ENCODE measurements at places on chromosomes 11 and 22. TPM values are rescaled to one million over a fixed set of nuclear protein-coding genes. Genes with fewer than 3 reads are reported as not detected.

- DNase-seq = no peak
These were observed 8.2 kb upstream of the SYT8 start for GRCh38 chr11:1826552-1827094.

DNA sequence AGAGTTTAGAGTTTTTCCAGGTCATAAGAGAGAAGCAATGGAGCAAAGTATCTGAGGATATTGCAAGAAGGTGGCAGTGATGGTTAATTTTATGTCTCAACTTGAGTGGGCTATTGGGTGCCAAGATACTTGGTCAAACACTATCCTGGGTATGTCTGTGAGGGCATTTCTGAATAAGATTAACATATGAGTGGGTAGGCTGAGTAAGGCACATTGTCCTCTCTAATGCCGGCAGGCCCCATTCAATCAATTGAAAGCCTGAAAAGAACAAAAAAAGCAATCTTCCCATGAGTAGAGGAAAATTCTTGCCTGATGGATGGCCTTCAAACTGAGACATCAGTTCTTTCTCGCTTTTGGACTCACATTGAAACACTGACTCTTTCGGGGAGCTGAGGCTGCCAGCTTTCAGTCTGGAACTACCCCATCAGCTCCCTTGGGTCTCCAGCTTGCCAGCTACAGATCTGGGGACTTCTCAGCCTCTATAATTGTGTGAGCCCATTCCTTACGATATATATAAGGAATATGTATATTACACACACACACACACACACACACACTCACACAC, 228.8 kb downstream of the BUD13 start:
- no peak for DNase-seq

DNA sequence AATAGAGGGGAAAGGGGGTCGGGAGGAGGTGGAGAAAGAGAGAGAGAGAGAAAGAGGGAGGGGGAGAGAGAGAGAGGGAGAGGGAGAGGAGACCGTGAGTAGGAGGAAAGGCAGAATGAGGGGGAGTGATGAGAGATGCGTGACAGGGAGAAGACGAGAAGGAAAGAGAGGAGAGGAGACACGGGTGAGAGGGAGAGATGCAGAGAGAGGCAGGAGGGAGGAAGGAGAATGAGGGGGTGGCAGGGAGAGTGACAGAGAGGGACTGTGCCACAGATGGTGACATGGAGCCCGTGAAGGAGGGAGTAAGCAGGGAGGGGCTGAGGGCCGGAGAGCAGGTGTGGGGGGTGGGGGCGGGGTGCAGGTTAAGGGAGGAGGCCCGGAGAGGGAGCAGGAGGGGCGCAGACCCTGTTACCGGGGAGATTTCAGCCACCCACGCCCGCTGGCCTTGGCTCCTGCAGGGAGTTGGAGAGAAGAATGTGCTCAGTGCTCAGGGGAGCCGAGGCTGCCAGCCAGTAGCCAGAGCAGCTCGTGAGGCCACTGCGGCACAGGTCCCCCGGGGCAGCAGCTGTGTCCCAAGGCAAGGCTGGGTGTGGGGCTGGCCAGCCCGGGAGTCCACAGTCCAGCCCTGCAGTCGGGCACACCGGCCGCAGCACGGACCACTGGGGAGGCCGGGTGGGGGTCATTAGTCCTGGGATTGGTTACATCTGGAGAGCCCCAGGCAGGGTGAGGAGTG, at the start of gene SSTR3:
TSS of gene SSTR3 (minus strand) at position 304 of the 733 bp plus-strand sequence. CDS start 4,674 bp downstream, outside the sequence.
- DNase-seq = no peak

GRCh38 chr11:119491753-119492510, 69.0 kb upstream of the THY1 start:
- DNase-seq = no peak

GRCh38 chr11:28858076-28858475, 749.9 kb downstream of the METTL15 start:
- DNase-seq = no peak

DNA sequence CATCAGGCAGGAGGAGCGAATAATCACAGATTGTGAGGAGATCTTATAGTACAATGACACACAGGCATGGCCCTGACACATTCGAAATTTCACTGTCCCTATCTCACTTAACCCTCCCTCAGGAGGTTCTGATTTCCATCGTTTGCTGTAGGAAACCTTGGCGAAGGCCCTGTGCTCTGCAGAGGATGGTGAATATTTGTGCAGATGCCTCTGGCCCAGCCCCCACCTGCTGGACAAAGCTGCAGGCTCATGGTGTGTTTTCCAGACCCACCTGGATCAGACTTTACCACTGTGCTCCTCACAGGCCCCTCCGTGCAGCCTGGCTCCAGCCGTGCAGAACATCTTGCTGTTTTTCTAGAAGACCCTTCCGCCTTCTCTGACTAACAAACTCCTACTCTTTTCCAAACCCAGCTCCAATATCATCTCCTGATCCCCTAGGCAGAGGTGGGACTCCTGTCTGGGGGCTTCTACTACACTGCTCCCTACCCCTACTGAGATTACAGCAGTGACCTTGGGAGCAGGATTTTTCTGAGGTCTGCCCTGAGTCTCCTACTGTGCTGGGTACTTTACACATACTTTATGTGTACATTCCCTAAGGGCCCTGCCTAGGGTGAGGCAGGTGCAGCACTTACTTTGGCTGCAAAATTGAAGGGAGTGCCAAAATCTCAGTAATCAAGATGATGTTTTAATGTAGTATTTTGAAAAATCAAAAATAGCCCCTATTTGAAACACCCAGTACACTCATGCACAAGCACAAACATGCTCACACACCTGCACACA, 412.7 kb downstream of the SOX6 start:
- DNase-seq = no peak

GRCh38 chr22:40261783-40262182, 84.1 kb downstream of the TNRC6B start:
- no peak for DNase-seq

DNA sequence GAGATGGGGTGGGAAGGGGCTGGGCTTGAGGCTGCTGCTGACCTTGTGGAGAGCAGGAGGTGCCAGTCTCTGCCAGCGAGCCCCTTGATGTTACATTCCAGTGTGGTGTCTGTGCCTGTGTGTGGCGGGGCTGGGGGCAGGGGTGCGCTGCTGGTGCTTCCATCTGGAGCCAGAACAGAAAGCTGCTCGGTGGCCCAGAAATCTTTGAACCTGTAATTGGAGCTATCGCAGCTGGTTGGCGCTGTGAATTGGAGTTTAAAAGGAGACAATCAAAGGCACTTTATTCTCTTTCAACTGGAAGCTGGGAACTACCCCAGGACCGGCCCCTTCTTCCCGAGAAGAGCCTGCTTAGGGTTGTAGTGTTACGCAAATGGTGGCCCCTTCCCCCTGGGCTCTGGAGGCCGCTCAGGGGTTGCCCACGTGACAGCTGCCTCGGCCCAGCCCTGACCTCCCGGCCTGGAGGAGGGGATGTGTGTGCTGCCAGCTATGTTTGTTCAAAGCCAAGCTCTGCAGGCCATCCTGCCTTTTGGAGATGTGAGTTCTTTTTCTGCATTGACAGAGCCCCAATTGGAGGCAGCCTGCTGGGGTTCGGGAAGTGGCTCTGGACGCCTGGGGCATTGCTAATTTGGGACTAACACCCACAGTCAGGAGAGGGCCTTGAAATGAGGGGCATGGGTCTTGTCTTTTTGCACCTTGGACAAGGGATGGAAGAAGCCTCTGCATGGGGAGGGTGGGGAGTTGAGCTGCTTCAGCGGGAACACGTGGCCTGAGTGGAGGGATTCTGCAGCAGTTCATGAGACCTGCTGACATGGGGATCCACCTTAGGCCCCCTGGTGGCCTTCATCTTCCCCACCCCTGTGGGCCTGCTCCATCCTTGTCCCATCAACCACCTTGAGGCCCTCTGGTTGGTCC, 14.0 kb upstream of the ARSA start:
- no peak for DNase-seq

GRCh38 chr11:87141322-87141721, 103.6 kb downstream of the TMEM135 start:
- DNase-seq = no peak

DNA sequence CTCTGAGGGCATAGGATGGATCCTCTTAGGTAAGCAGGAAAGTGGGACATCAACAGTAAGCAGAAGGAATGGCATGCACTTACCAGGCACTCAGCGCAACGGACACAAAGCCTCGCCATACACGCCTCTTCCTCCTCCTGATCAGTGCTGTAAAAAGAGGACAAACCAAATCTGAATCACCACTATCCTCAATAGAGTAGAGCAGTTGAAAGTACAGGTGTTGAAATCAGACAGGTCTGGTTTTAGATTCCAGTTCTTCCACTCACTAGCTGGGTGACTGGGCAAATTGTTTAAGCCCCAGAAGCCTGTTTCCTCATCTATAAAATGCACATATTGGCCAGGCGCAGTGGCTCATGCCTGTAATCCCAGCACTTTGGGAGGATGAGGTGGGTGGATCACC, 8.6 kb upstream of the JAML start:
- no peak for DNase-seq

GRCh38 chr11:58775066-58775708, 43.4 kb upstream of the GLYAT start:
- no peak for DNase-seq

DNA sequence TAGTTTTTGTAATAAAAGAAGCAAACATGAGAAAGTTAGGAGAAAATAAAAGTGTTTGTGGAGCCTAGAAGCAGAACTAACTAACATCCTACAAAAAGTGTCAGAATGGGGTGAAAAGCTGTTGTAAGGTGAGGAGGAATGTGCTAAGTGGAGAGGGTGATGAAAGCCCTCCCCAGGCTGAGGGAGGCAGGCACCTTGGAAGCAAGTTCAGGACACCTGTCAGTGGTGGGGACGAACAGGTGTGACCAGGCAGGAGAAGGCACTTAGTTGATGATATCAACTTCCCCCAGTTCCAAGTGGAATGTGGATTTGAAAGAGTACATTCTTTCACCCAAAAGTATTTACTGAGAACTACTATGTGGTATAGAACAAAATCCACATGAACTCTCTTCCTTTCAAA, 18.7 kb upstream of the BMAL1 start:
- no peak for DNase-seq

DNA sequence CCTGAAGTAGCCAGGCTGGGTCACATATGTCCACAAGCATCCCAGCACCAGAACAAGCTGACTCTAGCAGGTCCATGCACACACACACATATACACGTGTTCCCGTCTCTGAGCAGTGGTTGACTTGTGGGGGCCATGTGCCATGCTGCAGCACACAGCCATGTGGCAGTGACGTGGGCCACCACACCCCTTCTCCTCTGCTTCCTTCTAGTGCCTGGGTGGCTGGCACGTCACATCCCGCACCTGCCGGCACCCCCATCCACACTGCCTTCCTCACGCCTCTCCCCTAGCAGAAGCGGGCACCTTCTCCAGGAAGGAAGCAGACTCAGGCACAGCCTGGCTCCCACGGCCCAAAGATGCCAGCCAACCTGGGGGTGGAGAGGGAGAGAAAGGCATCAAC, 9.5 kb downstream of the SYT7 start:
- DNase-seq = no peak

GRCh38 chr22:27436591-27436990, 365.0 kb downstream of the MN1 start:
- no peak for DNase-seq

DNA sequence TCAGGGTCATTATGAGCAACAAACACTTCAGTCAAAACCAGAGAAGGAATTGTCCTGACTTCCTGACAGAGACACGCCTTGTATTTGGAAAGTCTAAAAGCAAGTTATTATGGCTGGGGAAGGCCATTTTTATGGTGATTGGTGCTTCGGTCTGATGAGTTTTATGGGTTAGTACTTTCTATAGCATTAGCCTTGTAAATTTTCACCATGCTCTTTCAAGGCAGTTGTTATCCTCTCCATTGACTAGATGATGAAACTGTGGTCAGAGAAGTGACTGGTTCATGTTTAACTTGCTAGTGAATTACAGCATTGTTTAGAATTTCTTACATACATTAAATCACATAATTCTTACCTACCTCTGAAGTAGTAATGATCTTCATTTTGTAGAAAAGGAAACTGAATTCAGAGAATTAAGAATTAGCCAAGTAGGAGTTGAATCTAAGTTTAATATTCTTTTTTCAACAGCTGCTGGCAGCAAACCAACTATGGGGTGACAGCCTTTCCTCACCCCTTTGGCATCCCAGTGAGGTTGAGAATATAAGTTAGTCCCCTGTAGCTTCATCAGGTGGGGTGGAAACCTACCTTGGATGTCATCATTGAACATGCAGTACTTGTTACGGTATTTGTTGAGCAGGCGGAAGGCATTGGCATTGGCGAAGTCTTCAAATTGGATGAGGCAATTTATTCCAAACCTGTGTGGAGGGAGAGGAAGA, 90.0 kb downstream of the CCDC81 start:
- DNase-seq = no peak

DNA sequence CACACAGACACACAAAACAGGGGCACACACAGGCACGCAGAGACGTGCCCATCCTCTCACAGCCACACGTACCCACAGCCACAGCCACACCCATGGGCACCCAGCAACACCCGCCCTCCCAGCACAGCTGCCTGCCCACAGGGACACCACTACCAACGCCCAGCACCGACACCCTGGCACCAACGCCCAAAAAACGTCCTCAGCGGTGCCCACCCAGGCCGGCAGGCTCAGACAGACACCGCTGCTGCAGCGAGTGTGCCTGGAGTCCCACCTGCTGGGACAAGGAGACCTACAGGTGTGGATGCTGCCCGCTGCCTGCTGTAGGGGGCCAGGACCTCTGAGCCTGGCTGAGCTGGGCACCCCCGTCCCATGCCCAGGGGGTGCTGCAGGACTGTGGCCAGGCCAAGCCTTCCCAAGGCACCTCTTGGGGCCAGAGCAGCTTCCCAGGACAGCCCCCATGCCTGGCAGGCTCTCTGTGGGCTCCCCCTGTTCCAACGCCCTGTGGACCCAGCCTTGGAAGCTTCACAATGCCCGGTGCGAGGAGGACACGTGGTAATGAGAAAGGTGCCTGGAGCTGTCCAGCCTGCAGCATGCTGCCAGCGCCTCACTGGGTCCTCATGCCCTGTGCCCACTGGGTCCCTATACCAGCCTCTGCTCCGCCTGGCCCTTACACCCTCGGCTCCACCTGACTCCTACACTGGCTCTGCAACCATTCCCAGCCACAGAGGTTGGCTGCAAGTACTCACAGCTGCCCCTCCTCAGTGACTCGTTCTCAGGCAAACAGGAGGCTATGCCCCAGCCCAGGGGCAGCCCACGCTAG, 45.8 kb upstream of the TH start:
- DNase-seq = no peak

- no peak for DNase-seq
These were observed 11.4 kb downstream of the ACO2 start for GRCh38 chr22:41480397-41480735.

- DNase-seq = no peak
These were observed 13.7 kb downstream of the SULT4A1 start for GRCh38 chr22:43848366-43849171.

The RBMXL2 gene
- total RNA-seq = not detected

The SERPING1 gene
- total RNA-seq = 210 TPM

The PLAAT2 gene
- total RNA-seq = not detected

The NPAS4 gene
- 0.19 TPM for total RNA-seq

The PHF21A gene
- total RNA-seq = 27.6 TPM

The PTPRCAP gene
- 2.8 TPM for total RNA-seq

The NAALADL1 gene
- 18.9 TPM for total RNA-seq

The NXPE2 gene
- 0.22 TPM for total RNA-seq

The TRPM5 gene
- total RNA-seq = not detected

The CLDN5 gene
- total RNA-seq = 44.3 TPM

The LDHAL6A gene
- total RNA-seq = not detected

The SESN3 gene
- 13.3 TPM for total RNA-seq

All from right atrium auricular region (tissue), 2 donors.